Lower lobe of right lung (tissue), 2 donors: ENCODE measurements at places on chromosomes 2 and 18. TPM values are rescaled to one million over a fixed set of nuclear protein-coding genes. Genes with fewer than 3 reads are reported as not detected.

- no peak overlapping the region for H3K27ac ChIP-seq
- peaks cover 21% of the 10 kb centered on the region for H3K4me1 ChIP-seq
- no peak overlapping the region for H3K4me3 ChIP-seq
- H3K27me3 ChIP-seq = no peaks in the 10 kb centered on the region
- no peak for DNase-seq
These were observed 63.4 kb downstream of the SPATS2L start for GRCh38 chr2:200369886-200370285.

GRCh38 chr18:73235921-73236320 lies 368.1 kb upstream of the NETO1 start:
- H3K36me3 ChIP-seq = no peaks in the 10 kb centered on the region
- H3K4me1 ChIP-seq = no peaks in the 10 kb centered on the region
- H3K27me3 ChIP-seq = no peaks in the 10 kb centered on the region
- DNase-seq = no peak

The GATA6 gene
- 22.1 TPM for total RNA-seq

The CKAP2L gene
- 1.3 TPM for total RNA-seq

DNA sequence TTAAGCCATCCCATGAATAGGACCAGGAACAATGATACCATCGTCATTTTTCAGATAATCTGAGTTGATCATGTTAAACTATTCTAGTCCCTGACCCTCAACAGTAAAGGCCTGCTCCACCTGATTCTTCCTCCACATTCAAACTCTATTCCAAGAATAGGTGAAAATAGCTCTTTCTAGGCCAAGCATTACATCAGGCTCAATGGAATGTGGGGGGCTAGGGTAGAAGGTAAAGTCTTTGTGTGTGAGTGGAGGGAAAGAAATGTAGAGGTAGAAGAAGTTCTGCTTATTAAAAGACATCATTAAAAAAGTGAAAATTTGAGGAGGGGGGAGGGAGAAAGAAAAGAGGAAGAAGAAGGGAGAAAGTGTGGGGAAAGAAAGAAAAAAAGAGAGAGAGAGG lies 653.3 kb upstream of the PKDCC start:
- no peaks in the 10 kb centered on the region for H3K36me3 ChIP-seq
- H3K4me1 ChIP-seq = no peaks in the 10 kb centered on the region
- no peak overlapping the region for H3K4me3 ChIP-seq
- no peak for DNase-seq
- H3K27ac ChIP-seq = no peak overlapping the region

The C2orf76 gene
- 11.6 TPM for total RNA-seq

The UGT1A5 gene
- total RNA-seq = 0.27 TPM

- H3K4me3 ChIP-seq = peak overlapping the region; percentile 82
These were observed 615 bp upstream of the CCNT2 start for GRCh38 chr2:134917888-134918525.

DNA sequence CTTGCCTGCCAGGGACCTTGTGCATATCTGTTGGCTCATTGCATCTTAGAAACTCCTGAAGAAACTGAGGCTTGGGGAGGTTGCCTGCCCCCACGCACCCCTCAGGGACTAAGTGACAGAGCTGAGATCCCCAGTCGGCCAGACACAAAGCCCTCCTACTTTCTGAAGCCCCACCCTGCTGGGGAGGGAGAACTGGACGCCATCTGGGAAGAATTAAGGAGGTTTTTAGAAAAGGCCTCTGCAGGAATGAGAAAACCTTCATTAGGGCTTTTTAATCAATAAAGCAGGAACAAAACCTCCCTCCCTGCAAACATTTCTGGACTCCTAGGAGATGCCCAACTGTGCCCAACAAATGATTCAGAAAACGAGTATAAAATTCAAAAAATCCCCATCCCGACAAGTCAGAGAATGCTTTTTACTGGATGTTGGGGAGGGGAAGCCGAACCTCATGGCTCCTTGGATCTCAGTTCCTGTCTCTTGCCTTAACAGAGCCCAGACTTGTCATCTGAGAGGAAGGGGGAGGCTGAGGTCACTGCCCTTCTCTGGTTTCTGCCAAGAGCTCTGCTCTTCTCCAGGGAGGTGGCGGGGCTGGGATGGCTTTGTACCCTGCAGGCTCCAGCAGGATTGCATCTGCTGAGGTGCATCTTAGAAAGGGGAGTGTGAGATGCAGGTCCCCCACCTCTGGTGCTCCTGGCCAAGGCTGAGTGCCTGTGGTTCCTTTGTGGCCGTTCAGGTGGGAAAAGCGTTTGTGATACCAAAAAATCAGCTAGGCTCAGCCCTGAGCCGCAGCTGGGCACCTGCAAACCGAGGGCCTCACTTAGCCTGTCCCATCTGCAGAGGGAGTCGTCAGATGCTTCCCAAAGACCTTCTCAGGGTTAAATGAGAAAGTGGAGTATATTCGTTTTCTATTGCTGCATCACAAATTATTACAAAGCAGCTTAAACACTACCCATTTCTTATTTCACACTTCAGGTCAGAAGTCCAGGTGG lies 142.4 kb downstream of the ZFP36L2 start:
- peak overlapping the region; percentile 88 for H3K27ac ChIP-seq
- no peaks in the 10 kb centered on the region for H3K27me3 ChIP-seq
- H3K36me3 ChIP-seq = no peaks in the 10 kb centered on the region

The HOXD11 gene
- total RNA-seq = not detected

GRCh38 chr2:75133621-75134570 lies 65.4 kb downstream of the TACR1 start:
- no peak for DNase-seq
- H3K4me1 ChIP-seq = peaks cover 10% of the 10 kb centered on the region
- no peaks in the 10 kb centered on the region for H3K27me3 ChIP-seq
- H3K4me3 ChIP-seq = no peak overlapping the region

The RESP18 gene
- total RNA-seq = not detected

DNA sequence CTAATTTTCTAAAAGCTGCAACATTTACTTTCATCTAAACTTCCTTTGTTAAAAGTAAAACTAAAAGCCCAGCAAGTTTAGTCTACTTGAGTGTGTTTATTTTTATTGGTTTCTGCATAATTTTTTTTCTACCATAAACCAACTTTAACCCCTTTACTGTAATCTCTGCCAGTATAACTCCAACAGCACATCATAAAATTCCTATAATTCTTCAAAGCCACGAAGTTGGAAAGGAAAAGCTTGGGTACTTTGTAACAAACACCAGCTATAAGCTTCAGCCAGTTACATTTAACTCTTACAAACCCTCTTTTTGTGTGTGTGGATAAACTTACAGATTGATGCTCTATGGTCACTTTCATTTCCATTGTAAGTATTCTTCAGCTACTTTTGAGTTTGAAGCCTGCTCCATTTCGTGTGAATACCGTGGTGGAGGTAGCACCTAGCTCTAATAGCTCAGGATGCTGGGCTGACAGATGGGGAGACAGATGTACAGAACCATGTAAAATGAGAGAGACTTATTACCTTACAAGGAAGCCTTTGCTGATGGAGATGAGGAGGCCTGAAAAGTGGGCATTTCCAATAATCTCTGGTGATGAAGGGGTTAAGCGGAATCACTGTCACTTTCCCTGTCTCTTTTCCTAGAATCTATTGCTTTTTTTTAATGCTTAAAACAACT lies 42.5 kb downstream of the ZEB2 start:
- H3K4me1 ChIP-seq = peaks cover 38% of the 10 kb centered on the region
- H3K27ac ChIP-seq = no peak overlapping the region
- H3K27me3 ChIP-seq = no peaks in the 10 kb centered on the region
- DNase-seq = no peak
- H3K36me3 ChIP-seq = peaks cover 11% of the 10 kb centered on the region
- H3K4me3 ChIP-seq = no peak overlapping the region

- DNase-seq = no peak
- no peaks in the 10 kb centered on the region for H3K27me3 ChIP-seq
- H3K36me3 ChIP-seq = no peaks in the 10 kb centered on the region
- H3K4me3 ChIP-seq = no peak overlapping the region
These were observed 15.4 kb downstream of the PPM1B start for GRCh38 chr2:44184106-44184505.

The SCN9A gene
- total RNA-seq = 13.6 TPM

The EHD3 gene
- total RNA-seq = 11.0 TPM

The HNRNPLL gene
- 38.8 TPM for total RNA-seq

The KIF5C gene
- total RNA-seq = 0.47 TPM
